ENCODE measurements at places on chromosomes 7 and 10.

- no peak for DNase-seq
Measured at GRCh38 chr7:19698331-19698730, 10.5 kb downstream of the POLR1F start.

GRCh38 chr7:68964060-68964459 is 634.2 kb upstream of the AUTS2 start:
- DNase-seq: no peak

DNA sequence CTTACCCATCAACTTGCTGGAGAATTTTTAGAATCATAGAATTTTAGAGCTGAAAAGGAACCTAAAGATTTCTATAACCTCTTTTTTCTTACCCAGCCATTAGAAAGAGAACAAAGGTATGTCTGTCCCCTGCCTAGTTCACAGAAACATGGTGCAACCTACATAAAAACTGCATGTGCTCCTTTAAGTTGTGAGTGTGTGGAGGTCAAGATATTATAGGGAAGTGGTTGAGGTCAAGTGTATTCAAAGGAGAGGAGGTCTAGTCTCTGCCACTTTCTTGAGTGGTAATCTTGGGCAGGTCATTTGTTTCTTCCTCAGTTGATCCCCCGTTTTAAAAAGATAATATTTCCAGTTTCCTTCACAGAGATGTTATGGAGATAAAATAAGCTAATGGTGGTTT is 6.4 kb downstream of the UBTD1 start:
- DNase-seq: no peak

- no peak for DNase-seq
Measured at GRCh38 chr7:87332321-87332720, 13.1 kb upstream of the CROT start.

- no peak for DNase-seq
Measured at GRCh38 chr7:2120841-2121830, 111.6 kb downstream of the MAD1L1 start.

- no peak for DNase-seq
Measured at GRCh38 chr10:126243306-126243705, 145.0 kb downstream of the ADAM12 start.

DNA sequence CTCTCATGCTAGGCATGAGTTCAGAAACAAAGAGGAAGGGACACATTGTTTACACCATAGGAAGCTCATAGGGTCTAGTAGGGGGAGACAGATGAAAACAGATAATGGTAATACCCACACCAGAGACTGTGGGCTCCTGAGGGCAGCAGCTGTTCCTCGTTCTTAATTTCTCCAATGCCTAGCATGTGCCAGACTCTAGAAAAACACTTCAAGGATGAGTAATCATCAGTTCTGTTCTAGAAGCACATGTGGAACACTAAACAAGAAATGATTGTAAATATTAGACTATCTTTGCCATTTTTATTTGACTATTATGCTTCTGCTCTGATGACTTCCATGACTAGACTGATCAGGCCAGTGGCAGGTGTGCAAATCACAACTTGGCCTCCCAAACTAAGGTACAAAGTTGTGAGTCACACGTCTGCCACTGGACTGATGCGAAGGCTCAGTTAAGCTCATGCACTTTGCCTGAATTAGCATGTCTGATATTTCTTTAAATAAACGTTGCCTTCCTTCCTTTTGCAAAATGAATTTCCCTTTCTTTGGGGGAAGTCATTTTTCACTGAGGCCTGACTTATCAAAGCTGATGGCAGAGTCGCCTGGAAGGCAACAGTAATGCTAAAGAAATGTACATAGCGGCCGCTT is 89.2 kb upstream of the FGL2 start:
- DNase-seq: no peak

- no peak for DNase-seq
Measured at GRCh38 chr10:131833013-131833412, 67.8 kb upstream of the PPP2R2D start.

- DNase-seq: no peak
Measured at GRCh38 chr10:22620140-22620857, 94.1 kb downstream of the PIP4K2A start.

GRCh38 chr7:1839701-1840100 is 169.6 kb downstream of the ELFN1 start:
- DNase-seq: no peak

- DNase-seq: no peak
Measured at GRCh38 chr10:71471957-71472365, 75.2 kb downstream of the CDH23 start.

- peak; percentile 74 for DNase-seq
Measured at GRCh38 chr7:106345421-106346166, 60.8 kb upstream of the NAMPT start.

GRCh38 chr7:42611961-42612360 is 299.9 kb downstream of the C7orf25 start:
- no peak for DNase-seq

DNA sequence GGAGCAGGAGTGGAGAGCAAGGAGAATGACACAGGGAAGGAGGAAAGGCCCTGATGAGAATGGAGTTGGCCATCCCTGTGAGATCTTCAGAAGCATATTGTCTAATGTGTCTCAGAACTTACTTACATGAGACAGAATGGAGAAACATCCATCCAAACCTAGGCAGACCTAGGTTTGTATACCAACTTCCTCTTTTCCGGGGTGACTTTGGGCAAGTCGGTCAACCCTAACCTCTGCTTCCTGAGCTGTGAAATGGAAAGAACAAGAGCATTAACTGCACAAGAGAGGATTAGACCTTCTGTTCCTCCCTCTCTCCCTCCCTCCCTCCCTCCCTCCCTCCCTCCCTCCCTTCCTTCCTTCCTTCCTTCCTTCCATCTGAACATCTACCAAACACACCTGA is 4.5 kb downstream of the GHRHR start:
- DNase-seq: no peak

- DNase-seq: no peak
Measured at GRCh38 chr10:42962902-42963231, 114.0 kb upstream of the RET start.
